ENCODE measurements at places on chromosomes 2 and 18.
A peak's percentile ranks its signal among the peaks of the same experiment; 100 is the strongest.

GRCh38 chr2:38245114-38245641 is 131.9 kb downstream of the ATL2 start:
- no peak for DNase-seq

DNA sequence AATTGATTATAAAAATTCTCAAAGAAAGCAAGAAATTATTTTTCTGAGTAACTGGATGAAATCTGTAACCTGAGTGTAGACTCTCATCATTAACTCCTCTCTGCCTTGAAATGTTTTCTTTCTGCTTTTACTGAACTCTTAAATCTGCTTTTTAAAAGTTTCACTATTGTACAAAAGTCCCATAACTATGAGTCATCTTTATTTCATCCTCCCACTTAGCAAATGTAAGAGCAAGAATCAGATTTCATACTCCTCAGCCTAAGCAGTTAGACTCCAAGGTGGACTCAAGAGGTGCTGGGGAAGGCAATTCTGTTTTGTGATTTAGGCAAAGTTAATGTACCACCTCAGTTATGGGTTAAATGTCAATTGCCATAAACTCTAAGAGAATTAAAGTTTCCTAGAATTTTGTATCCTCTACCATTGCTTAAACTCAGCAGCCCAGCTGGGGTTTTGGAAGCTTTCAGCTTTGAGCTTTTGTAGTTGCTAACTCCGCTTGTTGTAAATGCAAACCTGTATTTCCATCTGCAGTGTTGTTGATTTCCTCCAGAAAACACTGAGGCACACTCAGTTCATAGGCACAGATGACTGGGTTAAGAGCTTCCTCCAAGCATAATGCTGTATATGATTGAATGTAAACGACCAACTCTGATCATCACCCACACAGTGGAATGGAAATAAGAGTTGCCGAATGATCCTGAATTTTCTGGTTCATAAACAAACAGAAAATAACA is 268.8 kb downstream of the ARHGAP15 start:
- no peak for DNase-seq

- DNase-seq, result peak; percentile 15
These were observed 258.9 kb upstream of the CXCR4 start for GRCh38 chr2:136376798-136377211.

- no peak for DNase-seq
These were observed 83.4 kb downstream of the RAPH1 start for GRCh38 chr2:203451689-203452088.

DNA sequence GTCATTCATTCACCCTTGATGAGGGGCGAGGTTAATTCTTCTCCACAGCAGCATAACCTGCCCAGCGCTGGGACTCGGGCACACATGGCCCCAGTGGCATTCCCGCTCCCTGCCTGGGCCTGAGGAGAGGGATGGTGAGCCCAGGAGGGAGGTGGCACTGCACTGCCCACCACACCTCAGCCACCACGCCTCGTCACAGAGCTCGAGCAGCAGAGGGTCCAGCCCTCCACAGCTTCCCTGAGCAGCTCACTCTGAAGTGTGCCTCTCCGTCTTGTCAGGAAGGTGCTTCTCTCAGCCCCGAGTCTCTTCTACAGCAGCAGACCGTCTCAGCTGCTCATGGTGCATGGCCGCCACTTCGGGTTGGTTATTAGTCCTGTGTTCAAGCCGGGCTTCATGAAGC is 34.9 kb downstream of the COA5 start:
- DNase-seq, result no peak
